Esophagus squamous epithelium (tissue), 5 donors: ENCODE measurements at places on chromosomes 2 and 18. TPM values are rescaled to one million over a fixed set of nuclear protein-coding genes. Genes with fewer than 3 reads are reported as not detected.

DNA sequence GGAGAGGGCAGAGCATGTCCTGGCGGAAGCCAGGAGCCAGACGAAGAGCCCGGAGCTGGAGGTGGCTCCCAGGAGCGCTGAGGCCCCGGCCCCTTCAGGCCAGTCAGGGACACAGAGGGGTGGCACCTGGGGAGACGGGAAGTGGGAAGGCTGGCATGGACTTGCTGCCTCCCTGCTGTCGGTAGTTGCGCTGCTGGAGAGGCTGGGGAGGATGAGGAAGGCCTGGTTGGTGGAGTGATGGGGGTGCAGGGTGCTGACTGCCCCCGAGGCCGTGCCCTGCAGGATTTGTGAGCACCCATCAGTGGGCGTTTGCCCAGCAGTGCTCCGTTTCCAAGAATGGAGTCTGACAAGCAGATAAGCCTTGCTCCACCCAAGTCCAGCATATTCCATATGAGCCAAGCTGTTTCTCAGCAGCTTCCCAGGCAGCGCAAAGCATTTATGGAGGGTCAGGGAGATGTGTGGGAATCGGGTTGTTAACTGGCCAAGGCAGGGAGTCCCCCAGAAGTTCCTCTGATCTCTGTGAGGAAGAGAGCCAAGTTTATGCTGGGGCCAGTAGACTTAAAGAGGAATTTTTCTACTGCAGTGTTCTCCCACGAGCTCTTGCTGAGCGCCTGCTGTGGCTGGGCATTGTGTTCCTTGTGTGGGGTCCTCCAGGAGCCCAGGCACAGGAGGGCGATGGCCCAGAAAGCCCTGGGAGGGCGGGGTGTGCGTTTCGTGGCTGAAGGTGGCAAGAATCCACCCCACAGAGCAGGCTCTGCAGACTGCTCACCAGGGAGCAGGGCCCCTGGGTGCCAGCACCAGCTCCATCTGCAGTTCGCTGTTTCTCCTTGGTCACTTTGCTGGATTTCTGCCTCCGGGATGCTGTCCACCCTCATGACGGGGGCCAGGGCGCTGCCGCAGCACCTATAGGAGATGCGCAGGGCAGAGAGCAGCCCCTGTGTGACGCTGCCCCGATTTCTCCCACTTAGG is 250.2 kb downstream of the ALPK2 start:
- no peak overlapping the region for H3K4me3 ChIP-seq
- H3K36me3 ChIP-seq, result peaks cover 24% of the 10 kb centered on the region
- no peaks in the 10 kb centered on the region for H3K27me3 ChIP-seq
- DNase-seq, result no peak

DNA sequence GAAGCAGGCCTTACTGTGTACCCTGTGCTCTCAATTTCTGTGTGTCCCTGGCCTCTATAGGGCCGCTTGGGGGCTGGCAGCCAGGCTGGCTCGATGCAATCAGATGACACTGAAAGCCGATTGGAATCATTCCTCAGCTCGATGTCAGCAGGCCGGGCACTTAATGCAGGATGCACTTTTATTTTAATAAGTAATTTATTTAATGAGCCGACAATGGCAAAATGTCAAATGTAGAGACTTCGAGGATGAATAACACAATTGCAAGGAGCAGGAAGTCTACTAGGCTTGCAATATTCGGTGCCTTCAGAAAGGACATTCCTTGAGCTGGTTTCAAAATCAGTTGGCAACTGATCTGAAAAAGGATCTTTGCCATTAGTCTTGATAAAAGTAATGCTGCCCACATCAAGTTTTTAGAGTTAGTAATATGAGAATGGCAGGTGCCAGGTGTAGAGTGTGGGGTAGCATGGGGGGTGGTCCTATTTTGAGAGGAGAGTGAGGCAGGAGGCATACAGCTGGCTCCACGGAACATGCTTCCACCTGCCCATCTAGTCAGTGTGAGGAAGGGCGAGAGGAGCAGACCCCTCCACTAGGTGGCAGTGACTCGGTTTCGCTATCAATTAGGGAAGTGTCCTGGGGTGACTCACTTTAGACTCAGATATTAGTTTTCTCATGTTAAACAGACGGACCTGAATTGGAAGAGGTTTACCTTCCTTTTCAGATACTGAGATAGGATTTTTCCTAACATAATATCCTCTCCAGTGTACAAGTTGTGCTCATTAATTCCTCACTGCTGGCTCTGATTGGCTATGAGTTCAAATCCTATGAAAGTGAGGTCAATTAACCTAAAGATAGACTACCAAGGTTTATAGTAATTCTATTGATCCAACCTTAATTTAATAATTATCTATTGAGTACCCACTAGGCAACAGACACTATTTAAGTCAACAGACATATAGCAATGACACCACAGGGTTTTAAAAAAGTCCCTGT is 80.9 kb downstream of the NABP1 start:
- H3K27me3 ChIP-seq, result no peaks in the 10 kb centered on the region
- peaks cover 21% of the 10 kb centered on the region for H3K4me1 ChIP-seq
- H3K36me3 ChIP-seq, result no peaks in the 10 kb centered on the region
- peak overlapping the region; percentile 12 for H3K27ac ChIP-seq

GRCh38 chr2:20942646-20943125 is 101.2 kb downstream of the APOB start:
- no peak for DNase-seq
- H3K27ac ChIP-seq, result no peak overlapping the region
- H3K4me3 ChIP-seq, result no peak overlapping the region
- no peaks in the 10 kb centered on the region for H3K4me1 ChIP-seq
- no peaks in the 10 kb centered on the region for H3K36me3 ChIP-seq
- H3K27me3 ChIP-seq, result no peaks in the 10 kb centered on the region

- DNase-seq, result no peak
- H3K27me3 ChIP-seq, result no peaks in the 10 kb centered on the region
- H3K36me3 ChIP-seq, result no peaks in the 10 kb centered on the region
Measured at GRCh38 chr2:226208726-226209125, 590.9 kb downstream of the IRS1 start.

GRCh38 chr2:76450024-76450475 is 739.3 kb upstream of the GCFC2 start:
- H3K27ac ChIP-seq, result no peak overlapping the region
- no peaks in the 10 kb centered on the region for H3K4me1 ChIP-seq
- H3K36me3 ChIP-seq, result no peaks in the 10 kb centered on the region
- H3K4me3 ChIP-seq, result no peak overlapping the region

GRCh38 chr2:198055716-198056115 is 251.3 kb downstream of the PLCL1 start:
- H3K4me1 ChIP-seq, result no peaks in the 10 kb centered on the region
- H3K27ac ChIP-seq, result no peak overlapping the region
- no peaks in the 10 kb centered on the region for H3K36me3 ChIP-seq

DNA sequence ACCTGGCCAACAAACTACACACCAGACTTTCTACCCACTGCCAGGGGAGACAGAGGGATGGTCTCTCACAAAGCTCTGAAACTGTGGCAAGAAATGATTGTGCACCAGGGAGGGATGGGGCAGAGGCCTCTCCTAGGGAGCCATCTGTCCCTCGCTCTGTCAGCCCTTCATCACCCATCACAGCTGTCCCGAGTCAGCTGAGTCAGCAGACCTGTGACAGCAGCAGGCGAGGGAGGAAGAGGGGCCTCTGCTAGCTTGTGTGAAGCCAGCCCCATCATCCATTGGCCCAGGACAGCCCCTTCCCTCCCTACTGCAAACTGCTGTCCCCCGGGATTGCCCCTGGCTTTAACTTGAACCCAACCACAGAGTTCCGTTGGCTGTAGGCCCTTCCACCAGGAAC is 5.0 kb downstream of the SH2D6 start:
- no peaks in the 10 kb centered on the region for H3K27me3 ChIP-seq
- H3K4me1 ChIP-seq, result peaks cover 27% of the 10 kb centered on the region
- no peak overlapping the region for H3K4me3 ChIP-seq

DNA sequence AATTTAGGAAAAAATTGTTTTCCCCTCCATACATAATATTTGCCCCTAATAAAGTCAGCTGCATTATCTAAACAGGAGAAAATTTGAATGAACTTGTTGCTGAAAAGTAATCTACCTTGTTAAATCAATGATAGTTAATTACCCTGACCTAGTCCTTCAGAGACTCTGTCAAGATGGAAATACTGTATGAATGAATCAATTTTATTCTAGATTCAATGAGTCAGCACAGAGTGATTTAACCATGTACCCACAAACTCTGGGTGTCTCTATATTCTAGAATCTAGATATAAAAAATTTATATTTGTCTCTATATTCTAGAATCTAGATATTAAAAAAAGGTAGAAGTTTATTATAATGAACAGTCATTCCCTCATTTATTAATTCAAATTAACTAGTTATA is 36.2 kb downstream of the NDUFAF7 start:
- no peak overlapping the region for H3K27ac ChIP-seq
- no peaks in the 10 kb centered on the region for H3K4me1 ChIP-seq

GRCh38 chr18:52678034-52678433 is 338.0 kb downstream of the DCC start:
- H3K4me3 ChIP-seq, result no peak overlapping the region
- no peaks in the 10 kb centered on the region for H3K36me3 ChIP-seq
- H3K27ac ChIP-seq, result no peak overlapping the region
- no peaks in the 10 kb centered on the region for H3K4me1 ChIP-seq

DNA sequence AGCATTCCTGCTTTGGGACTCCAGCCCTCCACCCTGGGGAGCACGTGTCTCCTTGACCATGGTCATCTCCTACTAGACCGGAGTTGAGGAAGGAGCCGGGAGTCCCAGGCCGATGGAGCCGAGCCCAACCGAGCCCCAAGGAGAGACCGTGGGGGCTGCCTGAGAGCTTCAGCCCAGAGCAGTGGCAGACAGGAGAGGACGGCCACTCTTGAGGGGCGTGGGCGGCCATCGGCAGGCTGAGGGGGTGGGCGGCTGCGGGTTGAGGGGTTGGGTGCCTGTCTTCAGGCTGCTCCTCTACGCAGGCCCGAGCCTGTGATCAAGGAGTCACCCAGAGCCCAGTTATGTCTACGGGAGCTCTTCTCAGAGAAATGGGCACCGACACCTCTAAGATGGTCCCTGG is 158.7 kb downstream of the PXDN start:
- no peaks in the 10 kb centered on the region for H3K4me1 ChIP-seq
- no peak for DNase-seq
- no peaks in the 10 kb centered on the region for H3K36me3 ChIP-seq

DNA sequence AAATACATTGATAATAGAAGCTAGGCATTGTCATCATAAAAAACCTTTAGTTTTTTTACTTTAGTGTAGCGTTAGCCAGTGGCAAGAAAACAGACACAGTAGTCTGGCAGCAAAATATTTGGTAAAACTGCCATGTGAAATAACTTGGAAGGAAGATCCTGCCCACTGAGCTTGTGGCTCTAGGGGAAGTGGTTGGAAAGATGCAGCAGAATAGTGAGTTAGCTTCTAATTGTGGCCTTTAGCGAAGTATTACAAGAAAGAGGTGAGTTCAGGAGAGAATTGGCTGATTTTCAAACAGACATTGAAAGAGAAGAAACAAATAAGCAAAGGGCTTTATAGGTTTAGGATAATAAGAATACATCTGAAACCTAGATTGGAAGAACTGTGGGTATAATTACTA is 1887.8 kb upstream of the CELF4 start:
- no peak overlapping the region for H3K4me3 ChIP-seq
- no peak for DNase-seq
- H3K27me3 ChIP-seq, result no peaks in the 10 kb centered on the region

DNA sequence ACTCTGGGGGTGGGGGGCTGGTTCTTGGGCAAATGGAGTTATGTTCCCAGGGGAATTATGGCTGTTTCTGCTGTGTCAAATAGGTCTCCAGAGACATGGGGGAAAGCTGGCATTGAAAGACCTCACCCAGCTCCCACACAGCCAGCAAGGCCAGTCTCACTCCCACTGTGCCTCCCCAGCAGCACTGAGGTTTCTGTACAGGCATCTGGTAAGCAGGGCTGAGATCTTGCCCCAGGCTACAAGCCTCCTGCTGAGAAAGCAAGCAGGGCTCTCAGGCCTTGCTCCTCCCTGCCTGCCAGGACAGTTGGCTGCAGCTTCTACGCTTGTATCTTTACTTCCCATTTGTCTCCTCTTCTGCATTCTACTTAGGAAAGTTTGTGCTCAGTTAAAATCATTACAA is 50.5 kb upstream of the FHOD3 start:
- DNase-seq, result no peak
- H3K27me3 ChIP-seq, result no peaks in the 10 kb centered on the region
- no peak overlapping the region for H3K4me3 ChIP-seq
- no peaks in the 10 kb centered on the region for H3K36me3 ChIP-seq

GRCh38 chr18:29459972-29460371 is 1283.0 kb upstream of the CDH2 start:
- H3K36me3 ChIP-seq, result no peaks in the 10 kb centered on the region
- no peaks in the 10 kb centered on the region for H3K4me1 ChIP-seq
- no peaks in the 10 kb centered on the region for H3K27me3 ChIP-seq
- H3K27ac ChIP-seq, result no peak overlapping the region

- DNase-seq, result no peak
- no peaks in the 10 kb centered on the region for H3K27me3 ChIP-seq
- H3K4me3 ChIP-seq, result peak overlapping the region; percentile 5
- H3K27ac ChIP-seq, result peak overlapping the region; percentile 30
Measured at GRCh38 chr2:28758459-28758858, 6.8 kb downstream of the PPP1CB start.

DNA sequence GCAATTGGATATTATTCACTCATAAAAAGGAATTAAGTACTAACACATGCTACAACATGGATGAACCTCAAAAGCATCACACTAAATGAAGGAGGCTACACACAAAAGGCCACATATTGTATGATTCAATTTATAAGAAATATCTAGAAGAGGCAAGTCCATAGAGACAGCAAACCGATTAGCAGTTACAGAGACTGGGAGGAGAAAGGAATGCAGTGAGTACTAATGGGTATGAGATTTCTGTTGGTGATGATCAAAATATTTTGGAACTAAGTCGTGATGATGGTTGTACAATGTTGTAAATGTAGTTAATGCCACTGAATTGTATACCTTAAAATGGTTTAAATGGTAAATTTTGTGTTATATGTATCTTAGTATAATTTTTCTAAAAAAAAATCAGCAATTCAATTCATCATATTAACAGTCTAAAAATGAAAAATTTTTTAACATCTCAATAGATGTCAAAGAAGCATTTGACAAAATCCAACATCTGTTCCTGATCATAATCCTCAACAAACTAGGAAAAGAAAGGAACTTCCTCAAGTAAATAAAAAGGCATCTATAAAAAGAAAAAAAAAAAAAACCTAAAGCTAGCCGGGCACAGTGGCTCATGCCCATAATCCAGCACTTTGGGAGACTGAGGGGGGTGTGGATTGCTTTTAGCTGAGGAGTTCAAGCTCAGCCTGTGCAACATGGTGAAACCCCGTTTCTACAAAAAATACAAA is 98.1 kb downstream of the TGIF1 start:
- H3K27me3 ChIP-seq, result no peaks in the 10 kb centered on the region
- no peak overlapping the region for H3K27ac ChIP-seq
- H3K4me1 ChIP-seq, result no peaks in the 10 kb centered on the region
- no peaks in the 10 kb centered on the region for H3K36me3 ChIP-seq

GRCh38 chr2:32135409-32135808 is 30.3 kb upstream of the SLC30A6 start:
- no peaks in the 10 kb centered on the region for H3K27me3 ChIP-seq
- DNase-seq, result no peak
- no peaks in the 10 kb centered on the region for H3K4me1 ChIP-seq
- H3K36me3 ChIP-seq, result peaks cover 83% of the 10 kb centered on the region

TBR1 gene
- total RNA-seq, result not detected

IL37 gene
- not detected for total RNA-seq

SIX3 gene
- not detected for total RNA-seq

SAG gene
- total RNA-seq, result not detected

MOGAT1 gene
- not detected for total RNA-seq

DNAJC10 gene
- total RNA-seq, result 46.0 TPM

TRMT61B gene
- total RNA-seq, result 9.1 TPM

DOK6 gene
- 0.88 TPM for total RNA-seq
